ENCODE measurements at places on chromosomes 7 and 10. TPM values are rescaled to one million over a fixed set of nuclear protein-coding genes. Genes with fewer than 3 reads are reported as not detected.

DNA sequence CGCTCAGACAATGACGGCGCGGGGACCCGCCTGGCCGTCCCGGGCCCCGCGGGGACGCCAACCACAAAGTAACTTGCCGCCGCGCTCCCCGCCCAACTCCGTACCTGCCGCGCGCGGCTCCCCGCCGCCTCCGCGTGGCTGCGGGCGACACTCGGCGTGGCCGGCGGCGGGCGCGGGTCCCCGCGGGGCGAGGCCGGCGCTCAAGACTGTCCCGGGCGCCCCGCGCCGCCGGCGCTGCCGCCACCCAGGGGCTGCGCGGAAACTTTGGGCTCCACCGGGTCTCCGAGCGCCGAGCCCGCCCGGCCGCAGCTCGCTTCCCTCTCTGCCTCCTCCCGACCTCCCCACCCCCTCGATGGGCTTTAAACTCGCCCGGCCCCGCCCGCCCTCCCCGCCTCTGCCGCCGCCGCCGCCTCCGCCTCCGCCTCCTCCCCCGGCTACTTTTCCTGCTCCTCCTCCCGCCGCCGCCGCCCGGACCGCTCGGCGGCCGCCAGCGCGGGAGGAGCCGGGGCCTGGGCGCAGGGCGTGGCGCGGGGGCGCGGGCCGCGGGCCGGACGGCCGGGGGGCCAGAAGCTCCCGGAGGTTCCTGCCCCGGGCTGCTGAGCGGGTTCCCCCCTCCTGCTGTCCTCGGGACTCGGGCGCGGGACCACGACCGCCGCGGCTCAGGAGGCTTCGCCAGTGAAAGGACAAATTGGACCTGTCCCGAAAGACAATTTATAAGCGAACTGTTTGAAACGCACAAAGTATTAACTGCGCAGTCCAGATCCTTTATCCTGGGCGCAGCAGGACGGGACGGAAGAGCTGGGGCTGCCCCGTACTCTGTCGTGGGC, 10.6 kb upstream of the GRB10 start:
- H3K4me1 ChIP-seq = no peaks in the 10 kb centered on the region
- H3K27me3 ChIP-seq = no peaks in the 10 kb centered on the region
- DNase-seq = peak; percentile 59
- peak overlapping the region; percentile 83 for H3K27ac ChIP-seq
- no peaks in the 10 kb centered on the region for H3K36me3 ChIP-seq

The ITIH2 gene
- 0.21 TPM for total RNA-seq

DNA sequence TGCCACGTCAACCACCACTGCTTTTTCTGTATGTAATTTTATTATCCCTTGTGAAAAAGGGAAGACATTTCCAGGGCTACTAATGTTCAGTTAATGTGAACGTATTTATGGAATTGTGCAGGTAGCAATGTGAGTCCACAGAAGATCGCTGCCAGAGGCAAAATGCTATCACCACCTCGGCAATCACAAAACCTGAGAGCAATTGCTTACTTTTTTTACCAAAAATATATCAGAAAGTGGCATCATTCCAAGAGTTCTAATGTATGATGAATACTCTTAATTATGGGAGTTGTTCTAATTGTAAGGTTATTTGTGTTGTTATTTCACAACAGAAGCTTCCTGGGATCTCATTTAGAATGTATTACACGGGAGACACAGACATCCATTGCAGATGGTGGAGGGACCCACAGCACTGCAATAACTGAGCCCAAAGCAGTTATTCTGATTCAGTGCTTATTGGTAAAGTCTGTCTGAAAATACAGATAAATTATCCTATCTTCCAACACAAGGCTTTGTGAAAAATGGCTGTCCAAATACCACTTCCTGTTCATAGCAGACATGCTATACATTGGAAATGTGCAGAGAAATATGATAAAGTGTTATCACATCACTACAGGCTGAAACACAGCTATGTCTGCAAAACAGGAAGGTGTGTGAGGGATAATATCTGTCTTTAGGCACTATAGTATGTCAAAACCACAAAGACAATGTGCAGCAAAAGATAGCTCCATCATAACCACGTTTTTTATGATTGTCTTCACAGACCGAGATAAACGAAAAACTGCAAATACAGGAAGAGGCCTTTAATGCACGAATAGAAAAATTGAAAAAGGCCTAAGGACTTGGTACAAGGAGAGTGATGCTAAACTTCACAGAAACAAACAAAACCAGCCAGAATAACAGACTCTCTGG, 102.7 kb downstream of the CABCOCO1 start:
- H3K36me3 ChIP-seq = no peaks in the 10 kb centered on the region
- no peak overlapping the region for H3K27ac ChIP-seq
- H3K4me1 ChIP-seq = no peaks in the 10 kb centered on the region
- H3K4me3 ChIP-seq = no peak overlapping the region

DNA sequence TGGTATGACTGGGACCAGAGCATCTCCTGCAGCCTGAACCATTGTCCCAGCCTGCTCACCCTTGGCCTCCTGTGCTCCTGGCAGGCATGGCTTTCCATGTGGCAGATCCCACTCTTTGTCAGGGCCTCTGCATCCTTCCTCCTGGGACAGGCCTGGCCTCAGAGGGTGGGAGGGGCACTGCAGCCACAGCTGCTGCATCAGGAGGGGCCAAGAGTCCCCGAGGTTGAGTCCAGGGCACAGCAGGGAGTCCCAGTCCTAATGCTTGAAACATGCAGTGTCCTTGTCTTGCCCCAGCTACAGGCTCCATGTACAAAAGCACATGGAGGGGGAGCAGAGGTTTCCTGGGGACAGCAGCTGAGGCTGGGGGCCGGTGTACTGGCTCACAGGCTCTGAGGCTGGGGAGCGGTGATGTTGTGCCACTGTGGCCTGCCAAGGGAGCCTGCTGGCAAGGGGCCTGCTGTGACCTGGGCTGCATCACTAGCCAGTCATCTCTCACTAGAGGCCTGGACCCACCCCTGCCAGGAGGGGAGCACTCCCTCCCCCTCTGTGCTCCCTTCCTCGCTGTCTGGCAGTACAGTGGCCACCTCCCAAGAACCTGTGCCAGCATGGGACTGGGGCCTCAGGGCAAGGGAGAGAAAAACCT, 144.8 kb downstream of the ZNF248 start:
- no peak for DNase-seq
- no peak overlapping the region for H3K27ac ChIP-seq
- no peak overlapping the region for H3K4me3 ChIP-seq
- H3K4me1 ChIP-seq = no peaks in the 10 kb centered on the region
- no peaks in the 10 kb centered on the region for H3K36me3 ChIP-seq
- H3K27me3 ChIP-seq = no peaks in the 10 kb centered on the region

DNA sequence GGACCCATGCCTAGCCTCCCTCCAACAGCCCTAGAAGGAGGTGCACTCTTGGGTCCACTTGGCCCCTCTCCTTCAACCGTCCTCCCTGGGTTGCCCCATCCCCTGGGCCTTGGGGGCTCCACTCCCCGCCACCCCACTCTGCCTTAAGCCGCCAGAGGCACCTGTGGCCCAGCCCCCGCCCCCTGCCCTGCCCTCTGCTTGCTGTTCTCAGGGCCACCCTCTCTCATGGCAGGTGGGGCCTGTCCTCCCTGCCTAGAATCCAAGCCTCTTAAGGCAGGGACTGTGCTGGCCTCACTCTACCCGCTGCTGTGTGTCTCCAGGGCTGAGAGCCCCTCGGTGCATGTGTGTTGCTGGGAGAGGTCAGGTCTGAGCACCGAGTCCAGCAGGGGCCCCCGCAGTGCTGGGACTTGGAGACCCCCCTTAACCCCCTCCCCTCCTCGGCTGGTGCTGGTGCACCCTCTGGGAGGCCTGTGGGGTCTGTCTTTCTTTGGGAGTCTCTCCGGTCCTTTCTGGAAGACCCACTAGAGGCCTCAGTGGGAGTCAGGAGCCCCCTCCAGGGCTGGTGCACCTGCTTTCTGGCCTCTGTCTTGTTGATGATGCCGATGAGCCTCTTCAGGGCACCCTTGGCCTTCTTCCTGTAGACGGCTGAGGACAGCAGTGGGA, 43.8 kb downstream of the CFAP46 start:
- H3K27ac ChIP-seq = no peak overlapping the region
- no peaks in the 10 kb centered on the region for H3K27me3 ChIP-seq
- H3K36me3 ChIP-seq = no peaks in the 10 kb centered on the region
- peak; percentile 4 for DNase-seq
- no peaks in the 10 kb centered on the region for H3K4me1 ChIP-seq

DNA sequence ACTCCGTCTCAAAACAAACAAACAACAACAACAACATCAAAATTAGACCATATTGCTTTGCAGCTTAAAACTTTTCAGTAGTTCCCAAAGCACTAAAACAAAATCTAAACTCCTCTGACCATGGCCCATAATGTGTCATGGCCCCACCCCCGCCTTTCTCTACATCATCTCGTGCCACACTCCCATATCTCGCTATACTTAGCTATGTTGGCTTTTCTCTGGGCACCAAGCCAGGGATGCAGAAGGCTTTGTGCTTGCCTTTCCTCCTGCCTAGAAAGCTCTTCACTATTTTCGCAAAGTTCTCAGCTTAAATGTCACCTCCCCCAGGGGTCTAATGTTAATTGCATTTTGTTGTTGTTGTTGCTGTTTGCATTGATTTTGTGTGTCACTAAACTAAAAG, 15.1 kb upstream of the SLC16A12 start:
- H3K27me3 ChIP-seq = no peaks in the 10 kb centered on the region
- no peak overlapping the region for H3K27ac ChIP-seq
- no peaks in the 10 kb centered on the region for H3K36me3 ChIP-seq
- DNase-seq = no peak

DNA sequence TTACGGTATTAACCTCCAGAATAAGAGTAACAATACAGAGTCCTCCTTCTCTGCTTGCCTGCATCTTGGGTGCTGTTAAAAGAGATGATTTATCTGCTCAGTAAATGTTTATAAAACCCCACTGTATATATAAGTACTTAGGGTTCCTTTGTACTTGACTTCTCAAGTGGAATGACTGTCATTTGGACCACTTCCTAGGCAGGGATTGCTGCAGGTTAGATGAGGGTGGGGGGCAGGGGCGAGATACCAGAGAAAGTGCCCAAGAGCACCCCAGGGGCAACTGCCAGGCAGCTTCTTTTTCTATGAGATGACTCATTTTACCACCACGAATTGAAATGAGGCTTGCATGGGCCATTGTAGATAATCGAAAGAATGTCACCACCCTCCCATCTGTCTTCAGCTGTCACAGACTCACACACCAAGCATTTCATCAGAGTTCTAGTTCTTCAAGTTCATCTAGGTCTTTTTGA, 421.9 kb upstream of the GALNT17 start:
- no peaks in the 10 kb centered on the region for H3K4me1 ChIP-seq
- no peak for DNase-seq
- H3K27me3 ChIP-seq = no peaks in the 10 kb centered on the region

GRCh38 chr10:27624941-27625340, 120.7 kb downstream of the MKX start:
- H3K36me3 ChIP-seq = no peaks in the 10 kb centered on the region
- no peak overlapping the region for H3K4me3 ChIP-seq
- H3K27ac ChIP-seq = no peak overlapping the region
- no peaks in the 10 kb centered on the region for H3K4me1 ChIP-seq
- DNase-seq = no peak

The PITX3 gene
- total RNA-seq = not detected

The CH25H gene
- not detected for total RNA-seq

DNA sequence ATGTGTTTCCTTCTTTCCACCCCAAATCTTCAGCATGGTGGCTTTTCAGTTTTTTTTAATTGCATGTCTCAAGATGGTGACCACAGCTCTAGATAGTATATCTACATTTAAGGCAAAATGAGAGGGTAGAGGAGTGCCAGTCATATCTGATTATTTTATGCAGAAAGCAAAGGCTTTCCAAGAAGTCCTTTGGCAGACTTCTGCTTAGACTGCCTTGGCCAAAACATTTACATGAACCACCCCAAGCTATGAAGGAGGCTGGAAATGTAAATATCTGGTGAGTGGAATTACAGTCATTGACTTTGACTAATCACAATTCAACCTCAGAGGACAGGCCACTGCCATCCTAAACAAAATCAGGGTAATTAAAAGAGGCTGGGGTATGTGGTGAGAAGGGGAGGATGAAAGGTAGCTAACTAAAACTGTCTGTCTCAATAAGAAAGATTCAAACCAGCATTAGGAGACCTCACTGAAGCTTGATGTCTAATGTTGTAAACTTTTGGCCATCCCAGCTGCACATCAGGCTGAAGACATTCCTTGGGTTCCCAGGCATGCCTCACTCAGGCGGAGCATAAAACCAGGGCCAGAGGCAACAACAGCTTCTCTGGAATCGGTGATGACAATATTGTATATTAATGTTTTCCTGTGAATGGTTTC, 53.4 kb downstream of the PPP1R3C start:
- DNase-seq = no peak
- H3K4me3 ChIP-seq = no peak overlapping the region
- H3K4me1 ChIP-seq = no peaks in the 10 kb centered on the region
- no peaks in the 10 kb centered on the region for H3K27me3 ChIP-seq
- no peak overlapping the region for H3K27ac ChIP-seq
- no peaks in the 10 kb centered on the region for H3K36me3 ChIP-seq

The AVPI1 gene
- total RNA-seq = 13.8 TPM

GRCh38 chr7:90472805-90473540, 3.5 kb downstream of the PTTG1IP2 start:
- no peaks in the 10 kb centered on the region for H3K27me3 ChIP-seq
- H3K27ac ChIP-seq = no peak overlapping the region
- H3K4me3 ChIP-seq = no peak overlapping the region
- H3K36me3 ChIP-seq = no peaks in the 10 kb centered on the region
- no peaks in the 10 kb centered on the region for H3K4me1 ChIP-seq
- DNase-seq = no peak

The TLX1 gene
- not detected for total RNA-seq

DNA sequence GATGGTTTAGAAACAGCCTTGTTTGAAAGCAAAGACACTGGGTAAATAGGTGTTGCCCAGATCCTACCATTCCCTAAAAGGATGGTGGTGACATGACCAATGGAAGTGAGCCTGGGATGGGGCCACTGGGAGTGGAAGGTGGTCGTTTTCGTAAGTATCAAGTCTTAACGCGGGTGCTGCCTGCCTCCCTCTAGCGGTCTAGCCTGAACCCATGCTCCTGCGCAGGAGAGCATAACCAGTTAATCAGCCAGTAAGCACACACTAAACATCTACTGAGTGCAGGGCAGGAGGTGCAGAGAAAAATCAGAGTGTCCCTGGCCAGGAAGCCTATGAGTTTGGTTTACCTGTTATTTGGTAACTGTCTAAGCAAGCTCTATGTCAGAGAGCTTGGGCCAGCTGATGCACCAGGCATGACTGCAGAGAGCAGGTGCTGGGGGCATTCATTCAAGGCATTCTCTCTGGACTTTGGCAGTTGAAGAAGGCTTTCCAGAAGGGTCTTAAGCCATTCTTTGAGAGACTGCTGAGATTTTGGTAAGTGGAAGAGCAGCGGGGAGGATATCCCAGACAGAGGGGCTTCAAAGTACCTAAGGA, 930 bp downstream of the GARIN1A start:
- no peaks in the 10 kb centered on the region for H3K27me3 ChIP-seq
- H3K4me3 ChIP-seq = no peak overlapping the region
- DNase-seq = no peak

The SLK gene
- 30.9 TPM for total RNA-seq

DNA sequence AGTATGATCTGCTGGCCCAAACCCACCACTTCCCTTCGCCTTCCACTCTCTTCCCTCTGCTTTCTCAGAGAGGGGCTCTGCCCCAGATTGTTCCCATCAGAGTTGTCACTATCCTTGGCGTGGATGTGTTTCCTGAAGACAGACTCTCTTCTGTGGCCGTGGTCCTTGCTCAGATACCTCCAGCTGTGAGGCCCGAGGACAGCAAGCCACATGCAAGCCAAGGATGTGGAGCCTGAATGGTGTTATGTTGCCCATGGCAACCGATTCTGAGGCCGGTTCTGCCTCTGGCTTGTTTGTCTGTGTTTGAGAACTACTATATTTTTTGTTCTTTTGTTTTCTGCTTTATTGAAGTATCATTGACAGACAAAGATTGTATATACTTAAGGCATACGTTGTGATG, 247.4 kb upstream of the PODXL start:
- H3K27me3 ChIP-seq = no peaks in the 10 kb centered on the region
- no peaks in the 10 kb centered on the region for H3K36me3 ChIP-seq
- no peak overlapping the region for H3K27ac ChIP-seq
- no peak overlapping the region for H3K4me3 ChIP-seq
- no peaks in the 10 kb centered on the region for H3K4me1 ChIP-seq
- no peak for DNase-seq

The RBM20 gene
- total RNA-seq = 2.8 TPM
